CD4-positive, alpha-beta T cell treated with Interleukin-15 for 1 hour (primary cell): ENCODE measurements at places on chromosomes 2 and 18.

DNA sequence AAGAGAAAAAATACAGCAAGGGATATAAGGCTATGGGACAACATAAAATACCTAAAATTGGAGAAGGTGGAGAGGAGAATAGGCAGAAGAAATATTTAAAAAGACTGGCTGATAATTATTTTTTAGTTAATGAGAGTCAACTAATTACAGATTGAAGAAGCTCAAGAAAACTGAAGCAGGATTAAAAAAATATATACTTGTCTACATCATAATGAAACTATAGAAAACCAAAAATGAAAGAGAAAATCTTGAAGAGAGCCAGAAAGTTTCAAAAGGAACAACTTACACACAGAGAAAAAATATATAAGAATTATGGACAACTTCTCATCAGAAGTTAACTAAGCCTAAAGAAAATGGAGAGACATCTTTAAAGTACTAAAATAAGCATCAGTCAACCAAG, 62.9 kb upstream of the APCDD1 start:
- DNase-seq = no peak

DNA sequence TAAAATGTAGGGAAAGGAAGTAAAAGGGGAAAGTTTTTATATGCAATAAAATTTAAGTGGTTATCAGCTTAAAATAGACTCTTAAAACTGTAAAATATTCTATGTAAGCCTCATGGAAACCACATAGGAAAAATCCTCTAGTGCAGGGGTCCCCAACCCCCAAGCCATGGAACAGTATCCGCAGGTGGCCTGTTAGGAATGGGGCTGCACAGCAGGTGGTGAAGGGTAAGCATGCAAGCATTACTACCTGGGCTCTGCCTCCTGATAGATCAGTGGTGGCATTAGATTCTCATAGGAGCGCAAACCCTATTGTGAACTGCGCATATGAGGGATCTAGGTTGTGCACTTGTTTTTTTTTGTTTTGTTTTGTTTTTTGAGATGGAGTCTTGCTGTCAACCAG, 1409.3 kb upstream of the CDH2 start:
- DNase-seq = no peak

- no peak for DNase-seq
Measured at GRCh38 chr2:240819126-240819857, 727 bp downstream of the KIF1A start.

DNA sequence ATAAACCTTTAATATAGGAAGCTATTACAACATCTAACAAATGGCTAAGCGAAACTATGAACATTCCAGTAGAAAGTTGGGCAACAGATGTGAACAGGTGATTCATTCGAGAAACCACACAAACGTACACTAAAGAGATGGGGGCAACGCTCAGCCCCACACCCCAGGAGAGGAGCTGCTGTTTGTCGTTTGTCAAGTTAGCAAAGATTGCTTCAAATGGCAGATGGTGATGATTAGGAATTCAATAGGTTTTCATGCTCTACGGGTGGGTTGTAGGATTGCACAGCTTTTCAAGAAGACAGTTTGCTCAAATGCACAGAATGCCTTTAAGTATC, 154.7 kb upstream of the HDAC4 start:
- no peak for DNase-seq

DNA sequence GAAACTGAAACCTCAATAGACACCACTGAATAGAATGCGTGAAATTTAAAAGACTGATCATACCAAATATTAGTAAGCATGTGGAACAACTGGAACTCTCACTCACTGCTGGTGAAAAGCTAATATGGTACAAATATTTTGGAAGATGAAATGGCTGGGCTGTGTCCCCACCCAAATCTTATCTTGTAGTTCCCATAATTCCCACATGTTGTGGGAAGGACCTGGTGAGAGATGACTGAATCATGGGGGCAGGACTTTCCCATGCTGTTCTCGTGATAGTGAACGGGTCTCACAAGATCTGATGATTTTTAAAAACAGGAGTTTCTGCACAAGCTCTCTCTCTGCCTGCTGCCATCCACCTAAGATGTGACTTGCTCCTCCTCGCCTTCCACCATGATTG, 32.0 kb upstream of the MYCN start:
- no peak for DNase-seq

GRCh38 chr2:237623428-237624403, 3.7 kb upstream of the LRRFIP1 start:
- DNase-seq = no peak

- DNase-seq = no peak
Measured at GRCh38 chr2:240184656-240185055, 44.2 kb upstream of the OTOS start.

GRCh38 chr18:6737833-6738232, 8.3 kb downstream of the ARHGAP28 start:
- DNase-seq = no peak

DNA sequence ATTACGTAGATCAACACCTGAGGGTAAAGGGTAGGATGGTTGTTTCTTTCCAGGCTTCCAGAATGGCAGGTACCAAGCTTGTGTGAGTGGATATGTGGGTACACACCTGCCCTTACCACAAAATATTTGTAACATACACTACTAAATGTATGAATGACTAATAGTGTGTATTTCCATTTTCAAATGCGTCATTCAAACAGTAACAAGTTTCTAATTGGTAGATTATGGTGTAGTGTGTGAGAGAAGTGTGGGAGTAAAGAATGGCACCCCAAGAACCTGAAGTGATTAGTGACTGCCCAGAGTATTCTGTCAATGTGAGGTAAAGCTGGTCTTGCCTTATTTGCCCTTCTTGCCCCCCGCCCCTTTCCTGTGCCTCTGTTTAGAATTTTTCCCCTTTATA, 21.1 kb downstream of the AGPS start:
- DNase-seq = no peak

- no peak for DNase-seq
Measured at GRCh38 chr2:10741139-10741538, 19.7 kb downstream of the ATP6V1C2 start.

DNA sequence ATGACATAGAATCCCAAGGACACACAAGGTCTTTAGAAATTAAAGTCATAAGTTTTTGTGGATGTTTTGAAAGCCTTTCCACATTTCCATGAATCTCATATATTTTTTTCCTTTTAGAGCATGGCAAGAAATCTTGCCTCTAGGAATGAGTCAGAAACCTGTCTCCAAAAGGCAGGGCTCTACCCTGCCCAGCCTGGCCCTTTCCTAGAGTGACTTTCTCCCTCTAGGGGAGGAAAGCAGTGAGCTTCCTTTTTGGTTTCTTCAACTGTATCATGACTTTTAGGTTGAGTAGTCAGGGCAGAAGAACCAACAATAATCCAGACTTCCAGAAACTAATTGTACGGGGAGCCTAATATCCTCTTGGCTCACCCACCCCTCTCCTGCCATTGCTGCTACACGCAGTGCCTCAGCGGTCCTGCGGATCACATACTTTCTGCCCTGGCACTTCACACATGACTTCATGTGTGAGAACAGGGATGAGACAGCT, 300.3 kb downstream of the AGPS start:
- no peak for DNase-seq

- DNase-seq = no peak
Measured at GRCh38 chr2:98825020-98825350, 94.1 kb upstream of the MGAT4A start.

GRCh38 chr2:191322828-191323506, 77.8 kb downstream of the MYO1B start:
- no peak for DNase-seq

- DNase-seq = no peak
Measured at GRCh38 chr2:85481818-85482777, 56.9 kb upstream of the MAT2A start.

DNA sequence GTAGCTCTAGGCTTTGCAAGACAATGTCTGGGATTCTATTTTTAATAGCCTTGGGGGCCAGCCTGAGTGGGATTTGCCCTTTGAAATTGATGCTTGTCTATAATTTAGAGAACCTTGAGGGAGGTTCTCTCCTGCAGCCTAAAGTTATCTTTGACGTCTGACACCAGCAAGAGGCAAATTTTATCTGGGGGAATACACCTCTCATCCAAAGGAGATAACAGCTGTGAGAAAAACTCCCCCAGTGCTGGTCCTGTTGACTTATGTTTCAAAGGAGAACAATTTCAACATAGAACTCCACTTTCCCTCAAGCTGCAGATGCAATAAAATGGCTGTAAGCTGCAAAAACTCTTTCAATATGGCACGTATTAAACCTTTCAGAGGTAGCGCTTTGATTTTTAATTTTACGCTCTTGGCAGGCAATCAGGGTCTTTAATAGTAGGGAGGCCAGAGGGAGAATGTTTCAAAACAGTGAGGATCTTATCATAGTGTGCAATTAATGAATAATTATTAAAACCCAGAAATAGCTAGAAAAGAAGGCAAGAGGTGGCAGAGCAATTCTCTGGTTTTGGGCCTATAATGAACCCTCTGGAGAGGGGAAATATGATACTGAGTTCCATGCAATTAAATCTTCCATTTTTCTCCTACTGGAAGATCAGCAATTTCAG, 62.4 kb downstream of the LYPD1 start:
- DNase-seq = no peak

DNA sequence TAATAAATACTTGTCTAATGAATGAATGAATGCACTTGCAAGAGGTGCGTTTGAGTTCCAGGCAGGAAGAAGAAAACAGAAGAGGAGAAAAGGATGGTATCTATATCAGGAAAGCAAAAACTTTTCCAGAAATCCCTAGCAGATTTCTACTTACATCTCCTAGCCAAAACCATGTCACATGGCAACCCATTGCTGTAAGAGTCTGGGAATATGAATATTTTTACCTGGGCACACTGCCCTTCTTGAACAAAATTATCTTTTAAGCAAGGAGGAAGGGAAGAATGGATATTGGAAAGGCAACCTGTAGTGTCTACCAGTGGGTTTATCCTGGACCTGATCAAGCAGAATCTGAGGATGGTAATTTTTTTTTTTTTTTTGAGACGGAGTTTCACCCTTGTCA, 44.2 kb upstream of the ASXL2 start:
- DNase-seq = no peak

- DNase-seq = no peak
Measured at GRCh38 chr18:46278481-46279465, 174.6 kb downstream of the HAUS1 start.

DNA sequence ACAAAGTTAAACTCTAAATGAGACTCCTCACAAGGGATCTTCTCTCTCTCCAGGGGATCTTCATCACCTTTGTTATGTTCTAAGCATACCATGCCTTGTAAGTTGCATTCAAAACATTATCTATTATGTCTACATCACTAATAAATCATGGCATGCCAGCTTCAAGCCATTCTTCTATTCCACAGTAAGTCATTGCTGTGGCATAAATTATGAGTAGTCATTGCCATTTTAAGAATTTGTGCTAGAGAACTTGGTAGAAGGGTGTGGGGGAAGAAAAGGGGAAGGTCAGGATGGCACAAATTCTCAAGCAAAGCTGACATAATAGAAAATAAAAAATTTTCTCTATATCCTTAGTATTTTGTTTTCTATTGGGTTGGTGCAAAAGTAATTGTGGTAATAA, 33.5 kb downstream of the BARD1 start:
- DNase-seq = no peak

DNA sequence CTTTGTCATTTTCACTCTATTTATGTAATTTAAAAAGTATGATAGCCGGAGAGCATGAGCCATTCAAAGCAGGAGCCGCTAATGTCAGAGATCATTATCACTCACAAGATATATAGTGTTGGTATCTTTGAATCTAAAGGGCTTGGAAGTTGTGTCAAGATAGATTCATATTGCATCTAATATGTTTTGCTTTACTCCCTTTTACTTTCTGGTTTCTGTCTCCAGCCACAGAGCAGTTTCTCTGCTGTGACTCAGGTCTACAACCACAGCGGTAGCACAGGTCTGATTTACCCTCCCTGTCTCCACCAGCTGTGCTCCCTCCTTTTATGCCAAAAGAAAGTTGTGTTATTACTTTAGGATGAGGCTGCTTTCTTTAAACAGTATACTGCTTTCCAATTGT, 424.0 kb downstream of the ARHGAP15 start:
- DNase-seq = no peak

- no peak for DNase-seq
Measured at GRCh38 chr2:66571918-66572317, 137.0 kb downstream of the MEIS1 start.

- no peak for DNase-seq
Measured at GRCh38 chr2:89833780-89834117, 1142.3 kb downstream of the RPIA start.

DNA sequence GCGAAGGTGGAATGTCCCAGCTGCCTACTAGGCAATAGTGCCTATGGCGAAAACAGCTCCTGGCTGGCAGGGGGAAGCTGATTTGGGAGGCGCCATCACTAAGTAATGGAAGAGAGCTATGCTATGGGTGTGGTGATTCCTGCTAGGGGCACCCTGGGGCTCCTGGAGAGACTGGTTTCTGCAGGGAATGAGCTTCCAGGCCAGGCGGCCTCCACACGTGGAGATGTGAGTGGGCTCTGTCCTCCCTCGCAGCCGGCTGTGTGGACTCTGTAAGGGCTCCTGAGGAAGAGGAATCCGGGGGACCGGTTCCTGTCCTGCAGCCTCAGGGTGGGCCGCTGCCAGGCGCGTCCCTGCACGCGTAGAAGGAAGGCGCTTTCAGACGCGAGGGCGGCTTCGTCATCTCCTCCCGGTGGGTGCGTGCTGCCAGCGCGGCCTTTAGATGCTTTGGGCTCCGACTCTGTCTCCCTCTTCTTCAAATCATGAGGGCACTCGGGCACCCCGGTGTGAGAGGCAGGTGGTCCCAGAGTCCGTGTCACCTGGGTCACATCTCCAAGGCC, 55.5 kb upstream of the ANKRD62 start:
- no peak for DNase-seq
